ENCODE measurements at places on chromosomes 4 and X.

- no peak for DNase-seq
Observed at GRCh38 chrX:108001218-108001814, 19.1 kb upstream of the TEX13B start.

DNA sequence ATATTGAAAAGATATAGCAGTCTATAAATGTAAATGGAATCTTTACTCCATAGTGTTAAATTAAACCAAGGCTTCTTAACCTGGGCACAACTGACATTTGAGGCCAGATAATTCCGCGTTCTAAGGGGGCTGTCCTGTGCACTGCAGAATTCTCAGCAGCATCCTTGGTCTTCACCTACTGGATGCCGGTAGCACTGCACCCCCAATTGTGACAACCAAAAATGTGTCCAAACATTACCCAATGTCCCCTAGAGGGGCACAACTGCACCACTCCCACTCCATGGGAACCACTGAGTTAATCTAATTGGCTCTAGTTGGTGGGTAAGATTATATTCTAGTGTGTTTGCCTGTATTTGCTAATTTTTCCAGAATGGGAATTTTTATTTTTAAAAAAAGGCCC is 16.6 kb downstream of the AP1S2 start:
- DNase-seq = no peak

DNA sequence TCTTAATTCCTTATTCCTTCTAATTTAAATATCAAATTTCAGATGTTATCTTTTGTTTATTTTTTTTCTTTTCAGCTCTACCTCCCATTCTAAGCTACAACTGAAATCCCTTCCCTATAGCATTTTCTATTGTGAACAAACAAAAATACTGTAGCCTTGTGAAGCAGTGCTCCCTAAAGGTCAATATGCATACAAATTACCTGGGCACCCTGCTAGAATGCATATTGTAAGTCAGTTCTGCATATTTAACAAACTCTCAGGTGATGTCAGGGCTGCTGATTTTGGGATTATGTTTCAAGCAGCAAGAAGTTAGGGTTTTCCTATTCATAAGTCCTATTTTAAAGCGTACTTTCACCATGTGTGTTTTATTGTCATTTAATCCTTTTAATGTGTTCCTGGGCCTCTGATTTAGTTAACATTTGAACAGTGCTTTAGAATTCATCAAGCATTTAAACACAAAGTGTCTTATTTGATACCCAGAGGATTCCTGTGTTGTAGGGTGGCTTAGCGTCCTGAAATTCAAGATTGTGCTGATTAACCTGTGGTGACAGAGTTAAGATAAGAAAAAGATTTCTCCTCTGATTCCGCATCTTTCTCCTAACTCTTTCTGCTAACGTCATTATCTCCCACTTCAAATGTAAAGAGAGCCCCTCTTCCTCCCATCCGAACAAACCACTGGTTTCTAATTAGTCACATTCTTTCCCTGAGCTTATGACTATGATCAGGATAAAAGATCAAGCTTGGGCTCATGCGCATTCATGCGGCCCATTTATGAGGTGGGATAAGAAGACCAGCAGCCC is 221.3 kb downstream of the ANK2 start:
- DNase-seq = no peak

- DNase-seq = no peak
Observed at GRCh38 chrX:6021316-6022091, 207.2 kb downstream of the NLGN4X start.

GRCh38 chr4:141900856-141901255 is 264.5 kb downstream of the IL15 start:
- DNase-seq = no peak

- DNase-seq = no peak
Observed at GRCh38 chr4:37762294-37762990, 64.0 kb upstream of the PGM2 start.

- DNase-seq = no peak
Observed at GRCh38 chr4:152334931-152335330, 201.0 kb downstream of the FBXW7 start.

- DNase-seq = no peak
Observed at GRCh38 chrX:373641-374471, 12.9 kb downstream of the PPP2R3B start.

DNA sequence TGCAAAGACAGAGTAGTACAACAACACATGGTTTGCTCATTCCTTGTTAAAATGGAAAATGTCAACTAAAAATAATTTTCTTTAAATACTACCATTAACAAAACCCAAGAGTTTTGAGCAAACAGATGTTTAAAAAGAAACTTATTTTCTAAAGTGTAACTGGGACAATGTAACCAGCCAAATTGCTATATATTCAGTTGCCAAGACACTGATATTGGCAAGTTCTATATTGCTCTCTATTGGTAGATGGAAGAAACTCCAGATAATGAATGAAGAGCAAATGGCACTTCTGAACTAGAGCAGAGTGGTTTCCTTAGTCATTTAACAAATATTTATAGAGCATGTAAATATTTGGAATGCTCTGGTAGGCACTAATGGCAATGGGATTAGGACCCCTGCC is 966.2 kb downstream of the RPA4 start:
- DNase-seq = no peak

DNA sequence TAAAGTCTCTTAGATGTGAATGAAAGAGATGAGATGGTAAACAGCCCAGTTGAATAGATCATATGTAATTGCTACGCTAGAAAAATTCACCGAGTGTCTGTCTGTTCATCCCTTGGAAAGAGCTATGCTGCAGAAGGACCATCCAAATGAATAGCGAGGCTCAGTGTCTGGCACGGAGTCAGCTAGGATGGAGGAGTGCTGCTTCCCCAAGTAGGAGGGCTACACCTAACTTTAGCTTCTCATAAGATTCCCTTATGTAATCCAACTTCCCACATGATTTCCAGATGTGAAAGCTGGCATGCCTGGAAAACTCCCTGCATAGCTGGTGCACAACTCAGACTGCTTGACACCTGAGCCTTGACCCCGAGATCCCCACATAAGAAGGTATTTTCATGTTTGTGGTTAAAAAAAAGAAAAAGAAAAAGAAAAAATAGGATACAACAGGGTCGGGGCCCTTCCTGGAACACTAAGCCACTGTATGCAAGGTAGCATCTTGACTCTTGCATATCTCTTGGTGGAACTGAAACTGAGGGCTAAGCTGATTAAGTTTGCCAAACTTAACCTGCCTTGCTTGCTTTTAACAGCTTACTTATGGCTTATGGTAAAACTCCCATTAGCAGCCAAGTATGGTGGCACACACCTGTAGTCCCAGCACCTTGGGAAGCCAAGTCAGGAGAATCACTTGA is 82.3 kb downstream of the FREM3 start:
- DNase-seq = no peak

DNA sequence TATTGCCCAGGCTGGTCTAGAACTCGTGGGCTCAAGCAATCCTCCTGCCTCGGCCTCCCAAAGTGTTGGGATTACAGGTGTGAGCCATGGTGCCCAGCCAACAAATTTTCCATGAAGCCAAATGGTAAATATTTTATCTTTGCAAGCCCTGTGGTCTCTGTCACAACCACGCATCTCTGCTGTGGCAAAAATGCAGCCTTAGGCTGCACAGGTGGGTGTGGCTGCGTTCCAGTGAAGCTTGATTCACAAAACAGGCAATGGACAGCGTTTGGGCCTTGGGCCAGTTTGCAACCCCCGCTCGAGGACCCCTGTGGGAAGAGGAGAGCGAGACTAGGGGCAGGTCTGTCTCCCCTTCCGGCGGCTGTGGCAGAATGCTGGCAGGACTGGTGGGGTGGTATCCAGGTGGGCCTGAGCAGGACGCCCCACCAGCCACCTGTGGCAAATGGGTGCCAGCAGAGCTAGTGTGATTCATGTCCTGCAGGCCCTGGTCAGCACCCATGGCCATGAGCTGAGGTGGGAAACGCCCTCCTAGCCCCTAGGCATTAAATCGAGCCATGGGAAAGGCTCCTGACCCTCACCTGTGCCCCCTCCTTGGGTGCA is 19.7 kb downstream of the HTRA3 start:
- no peak for DNase-seq

DNA sequence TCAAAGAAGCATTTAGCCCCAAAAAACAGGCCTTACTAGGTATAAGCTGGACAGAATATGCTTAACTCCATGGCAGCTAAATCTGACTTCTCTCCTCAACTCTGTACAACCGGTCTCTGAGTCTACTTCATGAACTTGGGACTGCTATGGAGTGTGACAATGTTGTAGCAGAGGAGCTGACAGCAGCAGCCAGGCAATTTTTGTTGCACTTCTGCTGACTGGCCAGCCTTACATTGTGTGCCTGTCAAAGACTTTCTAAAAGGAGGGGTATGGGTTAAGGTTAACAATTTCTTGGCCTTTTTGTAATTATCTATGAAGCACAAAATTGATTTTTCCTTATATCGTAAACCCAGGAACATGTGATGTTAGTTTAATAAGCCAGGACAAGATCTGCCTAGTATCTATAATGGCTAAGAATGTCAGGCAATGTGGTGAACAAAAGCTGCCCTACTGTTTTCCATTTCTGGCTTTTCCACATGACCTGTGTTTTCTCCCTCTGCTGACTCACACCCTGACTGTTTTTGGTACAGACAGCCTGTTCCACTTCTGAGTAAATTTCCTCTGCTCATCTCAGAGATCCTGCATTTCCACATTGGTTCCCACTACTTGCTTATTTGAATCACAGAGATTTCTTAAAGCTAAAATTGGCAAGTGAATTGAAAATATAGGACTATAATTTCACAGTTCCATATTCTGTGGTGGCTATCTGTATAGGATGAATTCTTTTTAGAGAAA is 9.3 kb downstream of the NOX1 start:
- DNase-seq = no peak

DNA sequence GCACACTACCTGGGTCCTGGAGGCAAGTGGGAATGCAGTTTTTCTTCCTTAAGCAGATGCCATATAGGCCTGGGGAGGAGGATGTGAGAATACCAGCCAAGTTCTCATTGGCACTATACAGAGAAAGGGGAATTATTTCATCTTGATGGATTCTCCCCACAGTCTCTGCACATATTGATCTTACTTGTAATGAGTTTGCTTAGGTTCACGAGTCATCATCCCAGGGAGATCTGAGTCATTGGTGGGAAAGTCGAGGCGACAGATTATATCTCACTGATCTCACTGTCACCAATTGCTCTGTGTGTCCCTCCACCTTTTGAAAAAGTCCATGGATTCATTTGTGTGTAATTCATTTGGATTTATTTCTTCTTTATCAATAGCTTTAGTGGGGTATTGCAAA is 156.8 kb downstream of the AR start:
- no peak for DNase-seq

DNA sequence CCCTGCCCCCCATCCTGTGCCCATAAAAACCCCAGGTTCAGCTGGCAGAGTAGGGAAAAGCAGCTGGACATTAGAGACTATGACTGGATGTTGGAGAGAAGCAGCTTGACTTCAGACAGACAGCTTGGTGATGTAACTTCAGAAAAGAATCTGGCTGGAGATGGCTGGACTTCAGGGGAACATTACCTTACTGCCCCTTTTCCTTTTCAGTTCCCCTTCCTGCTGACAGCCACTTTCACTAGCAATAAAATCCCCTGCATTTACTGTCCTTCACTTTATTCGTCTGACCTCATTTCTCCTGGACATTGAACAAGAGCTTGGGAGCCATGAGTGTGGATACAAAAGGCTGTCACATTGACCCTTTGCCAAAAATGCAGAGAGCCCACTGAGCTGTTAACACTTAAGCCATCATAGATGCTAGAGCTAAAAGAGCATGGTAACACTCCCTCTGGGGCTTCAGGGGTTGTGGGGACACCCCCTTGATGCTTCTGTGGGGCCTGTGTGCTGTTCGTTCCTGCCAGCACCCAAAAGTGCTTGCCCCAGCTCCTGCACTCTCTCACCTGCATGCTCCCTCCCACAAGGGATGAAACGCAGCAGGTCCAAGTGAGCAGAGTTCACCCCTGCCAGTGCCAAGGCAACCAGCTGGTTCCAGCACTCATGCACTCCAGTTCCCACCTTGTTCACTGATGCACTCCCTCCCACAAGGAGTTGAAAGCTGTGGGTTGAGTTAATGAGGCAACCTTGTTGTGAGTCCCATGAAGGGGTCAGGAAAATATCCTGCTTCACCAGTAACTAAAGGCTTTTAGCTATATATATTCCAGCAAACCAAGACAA is 263.8 kb upstream of the NDST3 start:
- DNase-seq = no peak

- no peak for DNase-seq
Observed at GRCh38 chr4:152278505-152279233, 257.2 kb downstream of the FBXW7 start.

DNA sequence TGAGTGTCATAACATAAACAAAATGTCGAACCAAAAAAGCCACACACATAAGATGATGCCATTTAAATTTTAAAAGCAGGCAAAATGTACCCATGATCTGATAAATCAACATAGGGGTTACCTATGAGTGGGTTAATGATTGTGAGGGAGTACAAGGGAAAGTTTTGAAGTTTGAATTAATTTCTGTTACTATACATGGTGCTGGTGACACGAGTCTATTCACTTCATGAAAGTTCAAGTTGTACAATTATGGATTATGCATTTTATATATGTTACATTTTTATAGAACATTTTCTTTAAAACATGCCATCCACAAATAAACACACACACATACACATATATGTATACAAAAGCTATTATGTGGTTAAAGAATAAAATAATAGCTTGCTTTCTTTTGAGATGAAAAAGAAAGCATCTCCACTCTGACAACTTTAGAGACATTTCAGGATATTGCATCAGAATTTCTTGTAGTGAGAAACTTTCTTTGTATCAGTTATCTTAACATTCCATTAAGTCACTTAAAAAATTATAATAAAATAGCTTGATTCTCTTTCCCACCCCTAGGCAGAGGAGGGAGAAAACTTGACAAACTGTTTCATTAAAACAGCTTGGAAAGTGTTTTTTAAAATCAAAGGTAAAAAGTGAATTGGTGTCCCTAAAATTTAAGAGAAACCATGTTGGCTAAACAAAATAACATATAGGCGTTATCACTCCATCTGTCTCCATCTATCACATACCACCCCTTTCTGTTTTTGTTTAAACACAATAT is 891.8 kb upstream of the NDST4 start:
- no peak for DNase-seq

DNA sequence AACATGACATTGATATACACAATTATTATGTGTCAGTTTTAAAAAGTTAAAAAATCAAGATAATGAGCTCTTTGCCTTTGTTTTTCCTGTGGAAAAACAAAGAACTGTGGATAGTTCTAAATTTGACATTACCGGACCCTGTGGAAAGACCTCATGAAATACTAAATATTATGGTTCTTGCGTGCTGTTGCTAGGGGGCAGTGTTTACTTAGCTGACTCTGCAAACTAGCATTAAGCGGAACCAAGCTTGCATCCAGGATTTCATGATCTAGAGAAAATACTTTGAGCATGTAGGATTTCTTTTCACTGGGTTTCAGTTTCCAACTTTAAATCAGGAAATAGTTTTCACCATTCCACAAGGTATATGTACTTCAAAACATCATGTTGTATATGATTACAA is 33.6 kb downstream of the CLCN4 start:
- DNase-seq = no peak

DNA sequence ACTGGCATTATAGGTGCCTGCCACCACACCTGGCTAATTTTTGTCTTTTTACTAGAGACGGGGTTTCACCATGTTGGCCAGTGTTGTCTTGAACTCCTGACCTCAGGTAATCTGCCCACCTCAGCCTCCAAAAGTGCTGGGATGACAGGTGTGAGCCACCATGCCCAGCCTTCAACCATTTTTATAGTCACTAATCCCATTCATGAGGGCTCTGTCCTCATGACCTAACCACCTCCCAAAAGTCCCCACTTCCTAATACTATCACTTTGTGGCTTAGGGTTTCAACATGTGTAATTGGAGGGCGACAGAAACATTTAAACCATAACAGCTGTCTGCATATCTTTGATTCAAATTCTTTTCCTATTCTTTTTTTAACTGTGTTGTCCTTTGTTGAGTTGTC is 229.6 kb upstream of the AGA start:
- DNase-seq = no peak

- no peak for DNase-seq
Observed at GRCh38 chr4:71136071-71136470, 142.6 kb downstream of the DCK start.
